Urinary bladder (tissue), 4 donors: ENCODE measurements at places on chromosomes 13 and 19. TPM values are rescaled to one million over a fixed set of nuclear protein-coding genes. Genes with fewer than 3 reads are reported as not detected.

DNA sequence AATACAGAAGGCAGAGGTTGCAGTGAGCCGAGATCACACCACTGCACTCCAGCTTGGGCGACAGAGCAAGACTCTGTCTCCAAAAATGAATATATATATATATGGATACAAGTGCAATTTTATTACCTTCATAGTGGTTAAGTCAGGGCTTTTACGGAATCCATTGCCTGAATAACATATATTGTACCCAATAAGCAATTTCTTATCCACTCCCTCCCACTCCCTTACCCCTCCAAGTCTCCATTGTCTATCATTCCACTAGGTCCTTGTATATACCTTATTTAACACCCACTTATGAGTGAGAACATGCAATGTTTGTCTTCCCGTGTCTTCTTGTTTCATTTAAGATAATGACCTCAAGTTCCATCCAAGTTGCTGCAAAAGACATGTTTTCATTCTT is 48.3 kb upstream of the AKAP11 start:
- DNase-seq, result no peak

DNA sequence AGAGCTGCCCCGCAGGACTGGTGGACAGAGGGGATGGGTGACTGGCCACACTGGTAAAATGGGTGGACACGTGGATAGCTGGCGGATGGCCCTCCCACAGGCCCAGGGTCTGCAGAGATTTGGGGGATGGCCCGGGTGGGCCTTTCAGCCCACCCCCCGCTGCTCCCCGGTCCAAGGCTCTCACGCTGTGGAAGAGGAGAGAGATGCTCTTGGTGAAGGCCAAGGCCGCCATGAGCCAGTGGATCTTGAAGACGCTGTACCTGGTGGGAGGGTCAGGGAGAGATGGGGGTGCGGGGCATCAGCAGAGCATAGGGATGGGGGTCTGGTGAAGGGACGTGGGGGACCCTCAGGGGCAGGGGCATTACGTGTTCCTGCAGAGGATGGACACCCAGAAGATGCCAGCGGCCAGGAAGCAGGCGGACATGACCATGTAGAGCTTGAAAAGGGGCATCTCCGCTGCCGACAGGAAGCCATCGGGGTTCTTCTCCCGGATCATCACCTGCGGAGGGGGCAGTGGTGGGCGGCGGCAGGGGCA is 4.5 kb downstream of the GPR108 start:
- no peak for DNase-seq

- no peak for DNase-seq
Measured at GRCh38 chr19:40266119-40266518, 19.0 kb downstream of the AKT2 start.

GRCh38 chr13:43512221-43512620 is 274.6 kb downstream of the ENOX1 start:
- DNase-seq, result no peak

DNA sequence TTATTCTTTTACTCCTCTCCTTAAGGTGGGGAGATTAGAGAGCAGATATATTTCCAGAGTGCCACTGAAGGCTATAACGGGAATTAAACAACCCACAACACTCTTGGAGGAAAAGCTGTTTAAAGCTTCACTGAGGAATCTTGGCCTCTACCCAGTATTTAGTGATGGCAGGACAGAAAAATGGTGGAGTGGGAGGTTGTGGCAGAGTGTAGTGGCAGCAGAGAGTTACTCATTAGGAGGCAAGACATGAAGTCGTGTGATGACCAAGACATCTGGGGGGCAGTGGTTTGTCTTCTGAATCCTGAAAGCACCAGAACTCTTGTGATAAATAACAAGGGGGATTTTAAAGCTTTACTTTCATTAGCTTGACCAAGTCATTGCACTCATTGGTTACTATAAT is 563.5 kb upstream of the SLITRK5 start:
- no peak for DNase-seq

GRCh38 chr13:93547886-93548285 is 321.3 kb downstream of the GPC6 start:
- DNase-seq, result no peak

DNA sequence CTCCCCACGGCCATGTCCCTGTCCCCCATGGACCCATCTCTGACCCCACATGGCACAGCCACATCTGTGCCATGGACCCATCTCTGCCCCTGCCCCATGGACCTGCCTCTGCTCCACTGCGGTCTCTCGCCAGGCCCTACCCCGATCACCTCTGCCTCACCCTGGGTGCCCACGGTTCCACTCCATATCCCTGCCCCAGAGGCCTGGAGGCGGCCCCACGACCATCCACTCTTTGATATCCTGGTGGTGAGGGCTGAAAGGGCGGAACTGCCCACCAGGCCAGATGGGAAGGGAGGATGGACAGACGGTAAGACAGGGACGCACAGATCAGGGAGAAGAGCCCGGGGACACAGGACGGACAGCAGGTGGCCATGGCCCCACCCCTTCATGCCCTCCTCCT is 327 bp downstream of the PTGER1 start:
- no peak for DNase-seq

DNA sequence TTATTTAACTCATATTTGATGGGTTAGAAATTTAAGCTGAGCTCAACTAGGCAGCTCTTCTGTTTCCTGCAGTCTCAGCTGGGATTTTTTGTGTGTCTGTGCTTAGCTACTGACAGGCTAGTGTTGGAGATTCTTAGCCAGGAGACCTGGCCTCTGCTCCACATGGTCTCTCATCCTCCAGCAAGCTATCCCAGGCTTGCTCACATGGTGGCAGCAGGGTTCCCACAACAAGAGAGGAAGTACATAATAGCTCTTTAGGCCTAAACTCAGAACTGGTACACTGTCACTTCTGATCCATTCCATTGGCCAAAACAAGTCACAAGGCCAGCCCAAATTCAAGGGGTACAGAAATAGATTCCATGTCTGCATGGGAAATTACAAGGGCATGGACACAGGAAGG is 406.2 kb downstream of the SUCLA2 start:
- no peak for DNase-seq

Gene SLC25A41
- total RNA-seq, result not detected

Gene ELANE
- total RNA-seq, result not detected

Gene KMT5C
- total RNA-seq, result 9.3 TPM

Gene GRK1
- 0.05 TPM for total RNA-seq

Gene FCGBP
- total RNA-seq, result 7.7 TPM

Gene PCDH17
- total RNA-seq, result 12.4 TPM

Gene SLAIN1
- total RNA-seq, result 7.6 TPM

Gene CD33
- total RNA-seq, result 4.7 TPM

Gene BEST2
- not detected for total RNA-seq

Gene C1QTNF9B
- total RNA-seq, result 0.58 TPM

Gene STOML3
- total RNA-seq, result not detected

Gene CBY2
- total RNA-seq, result 0.21 TPM
